Adrenal gland (tissue), 19 donors: ENCODE measurements at places on chromosomes 7 and 10. TPM values are rescaled to one million over a fixed set of nuclear protein-coding genes. Genes with fewer than 3 reads are reported as not detected.

The DMTF1 gene
- 35.7 TPM for total RNA-seq

The RSU1 gene
- 36.6 TPM for total RNA-seq

The NKX2-3 gene
- not detected for total RNA-seq

The OR9A2 gene
- not detected for total RNA-seq

The HERPUD2 gene
- 15.6 TPM for total RNA-seq

The PROSER2 gene
- 2.7 TPM for total RNA-seq

The FOXI2 gene
- total RNA-seq = not detected

The RGR gene
- not detected for total RNA-seq

The GHRHR gene
- 2.9 TPM for total RNA-seq

The SPDYE9 gene
- not detected for total RNA-seq

The INTS1 gene
- 73.8 TPM for total RNA-seq

The TMEM184A gene
- 0.22 TPM for total RNA-seq

GRCh38 chr7:79180533-79180932 is 272.9 kb downstream of the MAGI2 start:
- H3K27me3 ChIP-seq = no peaks in the 10 kb centered on the region
- H3K4me3 ChIP-seq = no peak overlapping the region
- no peaks in the 10 kb centered on the region for H3K36me3 ChIP-seq
- no peak overlapping the region for H3K27ac ChIP-seq
- H3K4me1 ChIP-seq = peaks cover 6% of the 10 kb centered on the region

GRCh38 chr7:80181411-80181810 is 46.8 kb downstream of the GNAI1 start:
- no peaks in the 10 kb centered on the region for H3K27me3 ChIP-seq
- no peaks in the 10 kb centered on the region for H3K36me3 ChIP-seq
- no peak overlapping the region for H3K4me3 ChIP-seq
- no peak for DNase-seq
- no peak overlapping the region for H3K27ac ChIP-seq

GRCh38 chr10:121457729-121458128 is 140.5 kb downstream of the FGFR2 start:
- no peak overlapping the region for H3K4me3 ChIP-seq
- no peaks in the 10 kb centered on the region for H3K4me1 ChIP-seq

DNA sequence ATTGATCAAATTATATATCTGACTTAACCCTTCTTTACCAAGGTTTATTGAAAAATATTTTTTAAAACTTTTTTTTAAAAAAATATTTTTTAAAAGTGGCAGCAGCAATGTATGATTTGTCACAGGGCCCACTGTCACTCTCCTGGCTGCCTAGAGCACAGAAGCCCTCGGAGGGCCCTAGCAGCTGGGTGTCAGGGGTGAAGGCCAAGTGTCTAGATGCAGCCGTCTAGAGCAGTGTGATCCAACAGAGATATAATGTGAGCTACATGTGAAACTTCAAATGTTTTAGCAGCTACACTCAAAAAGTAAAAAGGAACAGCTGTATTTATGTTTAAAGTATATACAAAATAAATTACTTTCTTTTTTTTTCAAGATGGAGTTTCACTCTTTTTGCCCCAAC is 112.7 kb downstream of the ARHGAP22 start:
- H3K27me3 ChIP-seq = peaks cover 3% of the 10 kb centered on the region
- no peak overlapping the region for H3K27ac ChIP-seq
- no peak overlapping the region for H3K4me3 ChIP-seq
- H3K36me3 ChIP-seq = no peaks in the 10 kb centered on the region
- no peak for DNase-seq

DNA sequence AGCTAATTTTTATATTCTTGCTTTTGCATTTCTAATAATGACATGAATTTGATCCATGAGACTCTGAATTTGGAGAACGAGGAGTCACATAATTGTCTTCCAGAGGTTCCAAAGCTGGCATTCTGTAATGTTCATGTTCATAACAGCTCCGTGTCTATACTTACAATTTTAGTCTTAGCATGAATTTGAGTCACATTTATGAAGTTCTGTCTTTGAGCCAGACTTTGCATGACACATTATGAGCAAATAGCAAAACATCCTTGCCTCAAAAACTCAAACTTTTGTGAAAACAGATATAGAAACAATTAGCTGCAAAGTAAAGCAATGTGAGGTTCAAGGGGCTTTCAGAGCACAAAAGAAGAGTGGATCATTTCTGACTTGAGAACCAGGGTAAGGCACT is 44.5 kb upstream of the CAV2 start:
- H3K27me3 ChIP-seq = no peaks in the 10 kb centered on the region
- no peak overlapping the region for H3K4me3 ChIP-seq
- H3K36me3 ChIP-seq = no peaks in the 10 kb centered on the region
- no peak for DNase-seq
- no peaks in the 10 kb centered on the region for H3K4me1 ChIP-seq

DNA sequence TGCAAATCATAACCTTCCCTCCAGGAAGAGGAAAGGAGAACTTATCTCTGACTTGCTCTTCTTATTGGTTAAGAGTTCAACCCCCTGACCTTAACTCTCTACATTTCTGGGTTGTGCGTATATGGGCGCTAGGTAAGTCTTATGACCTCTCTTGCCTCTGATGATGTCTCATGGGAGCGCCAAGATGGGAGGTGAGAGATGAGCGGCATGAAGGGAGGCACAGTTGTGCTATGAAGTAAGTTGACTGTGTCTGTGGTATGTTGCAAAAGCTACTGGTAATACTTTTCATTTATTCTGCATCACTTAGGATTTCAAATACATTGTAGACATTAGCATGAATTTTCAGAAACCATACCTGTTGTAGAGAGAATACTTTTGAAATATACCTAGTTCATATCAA is 59.0 kb downstream of the EXOC6 start:
- no peaks in the 10 kb centered on the region for H3K36me3 ChIP-seq
- H3K4me1 ChIP-seq = no peaks in the 10 kb centered on the region
- no peak for DNase-seq
- no peak overlapping the region for H3K4me3 ChIP-seq
- no peaks in the 10 kb centered on the region for H3K27me3 ChIP-seq

- no peaks in the 10 kb centered on the region for H3K36me3 ChIP-seq
- no peak overlapping the region for H3K4me3 ChIP-seq
- H3K27ac ChIP-seq = no peak overlapping the region
- DNase-seq = peak; percentile 71
- H3K27me3 ChIP-seq = peaks cover 73% of the 10 kb centered on the region
Observed at GRCh38 chr7:27179503-27180430, 5.3 kb downstream of the HOXA11 start.

DNA sequence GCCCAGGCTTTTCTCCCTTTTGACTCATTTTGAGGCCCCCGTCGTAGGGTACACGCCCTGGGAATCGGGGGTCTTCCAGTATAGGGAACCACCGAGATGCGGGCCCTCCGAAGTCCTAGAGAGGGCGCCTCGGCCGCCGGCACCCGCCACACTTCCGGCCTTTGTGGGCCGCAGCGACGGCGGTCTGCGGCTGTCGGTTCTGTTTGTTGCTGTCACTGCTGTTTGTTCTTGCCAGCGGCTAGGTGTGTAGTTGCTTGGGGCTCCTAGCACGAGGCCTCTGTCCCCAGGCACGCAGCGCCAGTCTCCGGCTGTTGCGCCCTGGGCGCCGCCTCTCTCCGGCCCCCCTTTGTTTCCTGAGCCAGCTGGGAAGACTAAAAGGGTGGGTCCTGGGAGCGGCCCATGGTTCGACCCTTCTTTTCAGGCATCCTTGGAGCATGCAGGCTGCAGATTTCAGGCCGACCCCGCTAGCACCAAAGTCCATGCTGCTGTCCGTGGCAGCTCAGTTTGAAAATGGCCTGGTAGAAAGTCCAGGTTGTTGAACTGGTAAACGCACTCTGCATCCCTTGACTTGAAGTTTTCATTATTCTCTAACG is 17.8 kb upstream of the ZKSCAN1 start:
- peak overlapping the region; percentile 74 for H3K27ac ChIP-seq
- DNase-seq = peak; percentile 34
- no peaks in the 10 kb centered on the region for H3K36me3 ChIP-seq
- peaks cover 4% of the 10 kb centered on the region for H3K4me1 ChIP-seq
- no peak overlapping the region for H3K4me3 ChIP-seq

- H3K4me1 ChIP-seq = no peaks in the 10 kb centered on the region
- no peaks in the 10 kb centered on the region for H3K36me3 ChIP-seq
- no peak overlapping the region for H3K27ac ChIP-seq
- no peak overlapping the region for H3K4me3 ChIP-seq
- no peak for DNase-seq
Observed at GRCh38 chr7:30556840-30557239, 37.8 kb upstream of the GARS1 start.

- H3K27ac ChIP-seq = no peak overlapping the region
- no peak overlapping the region for H3K4me3 ChIP-seq
Observed at GRCh38 chr10:48526011-48526821, 78.7 kb downstream of the ARHGAP22 start.

DNA sequence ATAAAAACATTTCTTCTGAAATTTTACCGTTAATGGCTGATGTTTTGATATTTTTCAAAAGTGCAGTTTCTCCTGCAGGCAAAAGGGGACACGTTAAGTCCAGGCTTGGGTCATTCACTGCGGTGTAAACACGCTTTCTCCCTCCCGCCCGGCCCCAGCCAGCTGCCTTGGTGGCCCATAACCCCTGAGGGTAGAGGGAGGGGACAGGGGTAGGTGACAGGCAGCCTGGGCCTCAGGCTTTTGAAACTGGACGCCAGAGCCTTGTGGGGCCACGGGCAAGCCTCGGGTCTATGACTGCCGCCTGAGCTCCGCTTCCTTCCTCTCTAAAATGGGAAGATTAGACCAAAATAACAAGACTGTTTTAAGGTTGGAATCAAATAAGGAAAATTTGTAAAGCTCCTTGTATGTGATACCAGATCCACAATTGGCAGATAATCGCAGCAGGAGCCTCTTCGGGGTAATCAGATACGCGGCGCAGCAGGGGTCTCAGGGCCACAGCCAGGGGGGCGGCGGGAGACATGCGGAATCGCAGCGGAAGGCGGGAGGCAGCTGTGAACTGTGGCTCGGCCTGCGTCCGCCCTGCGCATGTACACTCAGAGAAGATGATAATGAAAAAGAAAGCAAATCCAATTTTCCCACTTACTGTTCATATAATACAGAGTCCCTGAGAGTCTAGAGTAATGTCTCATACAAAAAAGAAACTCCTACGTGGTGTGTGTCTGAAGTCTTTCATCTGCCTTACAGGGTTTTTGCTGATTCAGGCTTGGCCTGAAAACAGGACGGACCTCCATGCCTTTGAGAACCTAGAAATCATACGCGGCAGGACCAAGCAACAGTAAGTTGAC is 138.3 kb downstream of the EGFR start:
- H3K36me3 ChIP-seq = no peaks in the 10 kb centered on the region
- no peak overlapping the region for H3K4me3 ChIP-seq
- H3K4me1 ChIP-seq = no peaks in the 10 kb centered on the region
- no peaks in the 10 kb centered on the region for H3K27me3 ChIP-seq

DNA sequence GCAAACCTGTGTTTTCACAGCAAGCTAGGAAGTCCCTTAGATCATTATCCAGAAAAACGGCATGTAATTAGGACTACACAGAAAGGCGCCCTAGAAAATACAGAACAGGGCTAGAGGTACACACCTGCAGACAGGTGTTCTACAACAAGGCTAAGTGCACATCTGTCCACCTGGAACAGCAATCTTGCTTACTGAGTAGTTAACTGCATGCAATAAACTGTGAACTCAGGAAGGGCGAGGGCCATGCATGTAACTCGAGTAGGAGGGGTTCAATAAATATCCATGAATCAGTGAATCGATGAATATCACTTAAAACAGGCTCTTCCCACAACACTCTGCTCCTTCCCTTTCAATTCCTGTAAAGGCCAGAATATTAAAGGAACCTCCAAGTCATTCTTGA is 22.0 kb downstream of the FAM171A1 start:
- no peak for DNase-seq
- no peaks in the 10 kb centered on the region for H3K27me3 ChIP-seq
- H3K36me3 ChIP-seq = no peaks in the 10 kb centered on the region
- no peaks in the 10 kb centered on the region for H3K4me1 ChIP-seq

DNA sequence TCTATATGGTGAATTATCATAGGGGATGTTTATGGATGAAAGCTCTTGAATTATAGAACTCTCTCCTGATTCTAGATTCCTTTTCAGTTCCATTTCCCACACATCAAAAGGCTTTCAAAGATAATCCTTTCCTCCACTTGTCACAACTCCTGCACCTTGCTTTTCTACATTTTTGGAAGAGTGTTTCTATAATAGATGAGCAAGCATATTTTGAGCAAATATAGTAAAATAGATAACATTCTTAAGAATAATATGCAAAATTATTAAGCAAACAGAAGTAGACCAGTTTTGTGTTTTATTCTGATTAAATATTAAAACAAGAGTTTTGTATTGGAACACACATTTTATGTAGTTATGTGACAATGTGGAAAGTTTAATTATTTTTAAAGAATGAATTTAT is 340.7 kb downstream of the EXOC4 start:
- H3K27ac ChIP-seq = no peak overlapping the region
- H3K27me3 ChIP-seq = no peaks in the 10 kb centered on the region
- no peaks in the 10 kb centered on the region for H3K4me1 ChIP-seq
- DNase-seq = no peak
- no peak overlapping the region for H3K4me3 ChIP-seq

- peak; percentile 62 for DNase-seq
- H3K27ac ChIP-seq = peak overlapping the region; percentile 92
- H3K36me3 ChIP-seq = peaks cover 38% of the 10 kb centered on the region
- peaks cover 6% of the 10 kb centered on the region for H3K4me1 ChIP-seq
- H3K27me3 ChIP-seq = no peaks in the 10 kb centered on the region
Observed at GRCh38 chr7:135169141-135169963, 1.2 kb downstream of the CYREN start.

GRCh38 chr10:42986633-42987032 is 90.2 kb upstream of the RET start:
- no peaks in the 10 kb centered on the region for H3K36me3 ChIP-seq
- no peaks in the 10 kb centered on the region for H3K4me1 ChIP-seq
- H3K27me3 ChIP-seq = no peaks in the 10 kb centered on the region
- H3K27ac ChIP-seq = no peak overlapping the region
- no peak for DNase-seq

GRCh38 chr7:155694851-155695250 is 50.4 kb downstream of the RBM33 start:
- DNase-seq = no peak
- H3K36me3 ChIP-seq = no peaks in the 10 kb centered on the region
- no peak overlapping the region for H3K27ac ChIP-seq
- H3K27me3 ChIP-seq = no peaks in the 10 kb centered on the region
- H3K4me3 ChIP-seq = no peak overlapping the region

- peaks cover 7% of the 10 kb centered on the region for H3K27me3 ChIP-seq
- no peaks in the 10 kb centered on the region for H3K4me1 ChIP-seq
- no peaks in the 10 kb centered on the region for H3K36me3 ChIP-seq
- DNase-seq = no peak
- H3K4me3 ChIP-seq = no peak overlapping the region
Observed at GRCh38 chr10:100773646-100774045, 28.3 kb downstream of the PAX2 start.

DNA sequence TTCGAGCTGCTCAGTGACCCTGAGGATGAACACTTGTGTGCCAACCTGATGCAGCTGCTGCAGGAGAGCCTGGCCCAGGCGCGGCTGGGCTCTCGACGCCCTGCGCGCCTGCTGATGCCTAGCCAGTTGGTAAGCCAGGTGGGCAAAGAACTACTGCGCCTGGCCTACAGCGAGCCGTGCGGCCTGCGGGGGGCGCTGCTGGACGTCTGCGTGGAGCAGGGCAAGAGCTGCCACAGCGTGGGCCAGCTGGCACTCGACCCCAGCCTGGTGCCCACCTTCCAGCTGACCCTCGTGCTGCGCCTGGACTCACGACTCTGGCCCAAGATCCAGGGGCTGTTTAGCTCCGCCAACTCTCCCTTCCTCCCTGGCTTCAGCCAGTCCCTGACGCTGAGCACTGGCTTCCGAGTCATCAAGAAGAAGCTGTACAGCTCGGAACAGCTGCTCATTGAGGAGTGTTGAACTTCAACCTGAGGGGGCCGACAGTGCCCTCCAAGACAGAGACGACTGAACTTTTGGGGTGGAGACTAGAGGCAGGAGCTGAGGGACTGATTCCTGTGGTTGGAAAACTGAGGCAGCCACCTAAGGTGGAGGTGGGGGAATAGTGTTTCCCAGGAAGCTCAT is 1.1 kb downstream of the DDIT4 start:
- peaks cover 23% of the 10 kb centered on the region for H3K36me3 ChIP-seq
- peak overlapping the region; percentile 96 for H3K4me3 ChIP-seq
- peak overlapping the region; percentile 93 for H3K27ac ChIP-seq
- peaks cover 12% of the 10 kb centered on the region for H3K4me1 ChIP-seq
- DNase-seq = peak; percentile 77
